Astrocyte of the spinal cord (primary cell): ENCODE measurements at places on chromosomes 16 and 17.

GRCh38 chr16:59635674-59636073 lies 901.6 kb upstream of the GOT2 start:
- DNase-seq = peak; percentile 47

- no peak for DNase-seq
Measured at GRCh38 chr17:78976907-78977680, 2.6 kb downstream of the LGALS3BP start.

DNA sequence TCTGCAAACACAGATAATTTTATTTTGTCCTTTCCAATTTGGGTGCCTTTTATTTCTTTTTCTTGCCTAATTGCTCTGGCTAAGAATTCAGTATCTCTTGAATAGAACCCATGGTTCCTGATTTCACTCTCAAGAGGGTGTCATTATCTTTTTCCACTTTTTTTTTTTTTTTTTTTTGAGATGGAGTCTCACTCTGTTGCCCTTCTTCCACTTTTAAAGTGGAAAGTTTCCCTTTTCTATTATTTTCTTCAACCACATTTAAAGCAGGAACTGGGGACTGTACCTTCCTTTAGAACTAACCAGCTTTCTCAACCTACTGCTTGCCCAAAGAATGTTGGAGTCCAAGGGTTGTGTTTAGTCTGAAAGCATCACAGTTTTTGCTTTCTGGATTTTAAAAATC lies 31.1 kb downstream of the SLFN11 start:
- DNase-seq = no peak

- DNase-seq = peak; percentile 36
Measured at GRCh38 chr16:88686439-88687253, at the start of gene SNAI3. TSS of gene SNAI3 (minus strand) at chr16:88686507. CDS start at chr16:88686406, 101 bp downstream.

DNA sequence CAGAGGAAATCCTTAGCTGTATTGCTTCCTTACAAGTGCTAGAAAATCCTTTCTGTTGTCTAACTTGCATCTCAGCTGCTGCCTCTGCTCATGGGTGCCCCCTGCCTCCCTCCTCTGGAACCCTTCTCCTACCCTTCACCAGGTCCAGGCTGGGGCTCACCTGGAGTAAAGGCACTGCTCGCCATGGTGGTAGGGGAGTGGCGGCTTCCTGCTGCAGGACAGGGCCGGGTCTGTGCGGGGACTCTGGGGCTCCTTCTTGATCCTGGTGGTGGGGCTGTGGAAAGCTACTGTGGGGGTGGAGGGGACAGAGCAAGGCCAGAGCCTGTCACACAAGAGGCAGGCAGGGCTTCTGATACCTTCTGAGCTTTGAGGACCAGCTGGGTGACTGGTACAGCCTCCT lies 12.4 kb downstream of the ETV4 start:
- no peak for DNase-seq

DNA sequence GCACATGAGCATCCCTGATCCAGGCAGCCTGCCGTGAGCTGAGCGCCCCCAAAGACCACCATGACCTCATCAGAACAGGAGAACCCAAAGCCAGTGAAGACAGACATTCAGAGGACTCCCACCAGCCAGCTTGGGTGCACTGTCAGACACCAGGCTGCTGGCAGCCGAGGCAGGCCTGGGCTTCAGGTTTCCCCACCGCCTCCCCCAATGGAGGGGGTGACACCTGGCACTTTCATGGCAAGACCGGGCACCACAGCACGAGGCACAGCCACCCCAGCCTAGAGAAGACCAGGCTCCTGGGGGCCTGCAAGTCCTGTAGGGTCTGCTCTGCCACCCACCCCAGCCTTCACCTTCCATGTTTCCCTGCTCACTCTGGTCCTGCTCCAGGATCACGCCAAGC lies 140.5 kb downstream of the C16orf95 start:
- DNase-seq = no peak

GRCh38 chr16:87877942-87878507 lies 8.7 kb upstream of the SLC7A5 start:
- no peak for DNase-seq

GRCh38 chr17:42608305-42609181 lies 631 bp downstream of the RETREG3 start:
- peak; percentile 12 for DNase-seq

DNA sequence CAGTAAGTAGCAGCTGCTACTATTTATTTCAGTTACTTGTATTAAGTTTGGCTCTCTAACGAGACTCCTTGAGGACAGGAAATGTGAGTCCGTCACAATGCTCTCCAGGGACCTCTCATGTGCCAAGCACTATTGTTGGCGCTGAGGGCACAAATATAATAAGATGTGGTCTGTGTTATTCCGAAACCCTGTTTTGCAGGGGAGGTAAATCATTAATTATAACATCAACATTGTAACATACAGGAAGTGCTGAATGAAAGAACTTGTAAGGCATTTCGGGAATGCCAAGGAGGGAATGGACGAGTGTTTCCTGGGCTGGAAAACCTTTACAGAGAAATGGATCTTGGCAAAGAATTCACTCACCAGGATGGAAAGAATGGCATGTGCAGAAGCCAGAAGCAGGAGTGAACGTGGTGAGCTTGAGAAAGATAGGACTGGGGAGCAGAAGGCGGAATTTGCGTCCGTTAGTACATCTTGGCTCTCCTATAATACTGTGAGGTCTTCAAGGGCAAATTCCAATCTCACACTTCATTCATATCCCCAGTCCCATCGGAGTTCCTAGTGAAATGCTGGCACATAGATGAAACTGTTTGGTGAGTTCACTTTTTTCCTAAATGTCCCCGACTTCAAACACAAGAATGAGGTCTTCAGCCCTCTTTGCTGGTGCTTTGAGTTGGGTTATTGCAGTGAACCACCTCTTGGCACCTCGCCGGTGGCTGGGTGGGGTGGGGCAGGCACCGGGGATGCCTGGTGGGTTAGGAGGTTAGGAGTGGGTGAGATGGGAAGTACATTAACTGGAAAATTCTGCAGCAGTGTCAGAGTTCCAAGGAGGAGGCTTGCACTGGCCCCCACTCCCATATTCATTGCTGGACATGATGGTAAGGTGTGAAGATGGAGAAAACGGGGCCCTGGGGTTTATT lies 11.5 kb downstream of the TAC4 start:
- peak; percentile 56 for DNase-seq

GRCh38 chr16:8764525-8765250 lies 32.8 kb downstream of the TMEM186 start:
- no peak for DNase-seq

GRCh38 chr17:57811638-57812280 lies 38.1 kb downstream of the MRPS23 start:
- no peak for DNase-seq

DNA sequence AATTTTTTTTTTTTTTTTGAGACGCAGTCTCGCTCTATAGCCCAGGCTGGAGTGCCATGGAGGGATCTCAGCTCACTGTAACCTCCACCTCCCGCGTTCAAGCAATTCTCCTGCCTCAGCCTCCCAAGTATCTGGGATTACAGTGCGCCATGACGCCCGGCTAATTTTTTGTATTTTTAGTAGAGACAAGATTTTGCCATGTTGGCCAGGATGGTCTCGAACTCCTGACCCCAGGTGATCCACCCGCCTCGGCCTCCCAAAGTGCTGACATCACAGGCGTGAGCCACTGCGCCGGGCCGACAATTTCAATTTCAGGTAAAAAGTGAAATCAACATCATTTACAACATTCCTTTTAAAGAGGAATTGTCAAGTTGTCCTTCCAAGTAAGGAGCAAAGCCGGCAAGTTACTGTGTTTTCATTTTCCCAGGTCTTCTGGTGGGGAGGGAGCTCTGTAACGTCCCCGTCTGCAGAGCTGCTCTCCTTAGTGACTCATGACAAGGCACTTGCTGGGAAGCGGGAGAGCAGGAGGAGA lies 873 bp downstream of the NPLOC4 start:
- no peak for DNase-seq

- DNase-seq = no peak
Measured at GRCh38 chr17:31824766-31825360, 34.2 kb downstream of the COPRS start.

DNA sequence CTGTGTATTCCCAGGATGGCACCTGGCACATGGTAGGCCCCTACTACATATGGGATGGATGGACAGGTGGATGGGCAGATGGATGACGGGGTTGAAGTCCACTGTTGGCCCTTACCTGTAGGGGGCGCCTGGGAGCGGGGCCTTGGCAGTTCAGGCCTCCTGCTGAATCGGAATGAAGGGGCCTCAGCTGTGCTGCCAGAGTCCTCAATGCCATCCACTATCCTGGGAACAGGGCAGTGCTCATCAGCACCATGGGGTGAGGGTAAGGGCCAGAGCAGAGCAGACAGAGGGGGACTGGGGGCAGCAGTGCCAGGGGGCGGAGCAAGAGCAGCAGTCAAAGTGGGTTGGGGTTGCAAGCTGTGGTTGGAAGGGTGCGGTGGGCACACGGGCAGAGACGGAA lies 8.3 kb upstream of the RAB5C start:
- DNase-seq = no peak

- no peak for DNase-seq
Measured at GRCh38 chr17:58358408-58359172, 6.6 kb upstream of the SUPT4H1 start.

GRCh38 chr17:80847496-80848230 lies 144.0 kb upstream of the CHMP6 start:
- DNase-seq = no peak

DNA sequence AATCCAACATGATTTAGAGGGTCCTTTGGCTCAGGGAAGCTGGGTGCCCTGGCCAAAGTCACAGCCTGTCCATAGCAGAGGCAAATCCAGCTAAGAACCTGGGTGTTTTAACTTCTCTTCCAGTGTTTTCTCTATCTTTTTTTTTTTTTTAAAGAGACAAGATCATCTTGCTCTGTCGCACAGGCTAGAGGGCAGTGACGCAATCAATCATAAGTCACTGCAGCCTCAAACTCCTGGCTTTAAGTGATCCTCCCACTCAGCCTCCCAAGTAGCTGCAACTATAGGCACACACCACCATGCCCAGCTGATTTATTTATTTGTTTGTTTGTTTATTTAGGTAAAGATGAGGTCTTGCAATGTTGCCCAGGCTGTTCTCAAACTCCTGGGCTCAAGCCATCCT lies 14.8 kb upstream of the GRIN2A start:
- no peak for DNase-seq

- peak; percentile 20 for DNase-seq
Measured at GRCh38 chr16:74740795-74741304, 33.8 kb downstream of the FA2H start.

GRCh38 chr17:1928976-1929375 lies 96.2 kb downstream of the RTN4RL1 start:
- no peak for DNase-seq

DNA sequence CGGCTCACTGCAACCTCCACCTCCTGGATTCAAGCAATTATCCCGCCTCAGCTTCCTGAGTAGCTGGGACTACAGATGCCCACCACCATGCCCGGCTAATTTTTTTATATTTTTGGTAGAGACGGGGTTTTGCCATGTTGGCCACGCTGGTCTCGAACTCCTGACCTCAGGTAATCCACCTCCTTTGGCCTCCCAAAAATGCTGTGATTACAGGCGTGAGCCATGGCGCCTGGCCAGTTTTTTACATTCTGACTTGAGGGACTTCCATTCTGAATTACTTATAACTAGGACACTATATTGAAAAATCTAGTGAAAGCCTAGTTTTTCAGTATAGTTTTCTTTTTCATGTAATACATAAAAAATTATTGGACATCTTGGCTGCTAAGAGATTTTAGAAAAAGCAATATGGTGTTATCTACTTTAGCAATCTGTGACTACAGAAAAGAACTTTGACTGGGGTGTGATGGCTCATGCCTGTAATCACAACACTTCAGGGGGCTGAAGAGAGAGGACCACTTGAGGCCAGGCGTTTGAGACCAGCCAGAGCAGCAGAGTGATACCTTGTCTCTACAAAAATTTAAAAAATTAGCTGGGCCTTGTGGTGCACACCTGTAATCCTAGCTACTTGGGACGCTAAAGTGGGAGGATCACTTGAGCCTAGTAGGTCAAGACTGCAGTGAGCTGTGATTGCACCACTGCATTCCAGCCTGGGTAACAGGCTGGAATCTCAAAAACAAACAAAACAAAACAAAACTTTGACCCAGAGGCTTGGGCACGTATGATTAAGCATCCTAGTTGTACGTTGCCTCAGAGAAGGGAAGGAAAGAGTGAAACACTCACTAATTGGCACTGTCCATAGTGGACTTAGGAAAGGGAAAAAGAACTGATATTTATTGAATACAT lies 26.8 kb upstream of the GOSR1 start:
- no peak for DNase-seq

GRCh38 chr17:40493697-40494096 lies 7.7 kb downstream of the TNS4 start:
- no peak for DNase-seq

- no peak for DNase-seq
Measured at GRCh38 chr16:11637320-11637719, 30.9 kb upstream of the SNN start.

- DNase-seq = peak; percentile 63
Measured at GRCh38 chr16:82626791-82627261, at the start of gene CDH13. TSS of gene CDH13 (plus strand) at chr16:82626969.

DNA sequence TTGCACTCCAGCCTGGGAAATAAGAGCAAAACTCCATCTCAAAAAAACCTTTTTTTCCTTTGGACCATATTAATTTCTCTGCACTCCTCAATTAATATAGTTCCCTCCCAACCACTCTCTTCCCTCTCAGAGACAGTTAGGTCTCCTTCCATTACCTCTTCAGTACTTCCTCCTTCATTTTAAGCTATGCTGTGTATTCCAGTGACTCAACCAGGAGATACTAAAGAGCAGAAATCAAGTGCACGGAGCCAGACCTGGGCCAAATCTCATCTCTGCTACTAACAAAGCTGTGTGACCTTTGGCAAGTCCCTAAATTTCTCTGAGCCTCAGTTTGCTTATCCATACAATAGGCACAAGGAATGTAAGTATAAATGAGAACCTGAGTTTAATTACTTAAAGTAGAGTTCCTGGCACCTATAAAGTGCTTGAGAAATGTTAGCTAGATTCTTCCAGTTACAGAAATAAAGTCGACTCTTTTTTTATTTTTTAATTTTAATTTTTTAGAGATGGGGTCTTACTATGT lies 8.5 kb downstream of the PECAM1 start:
- no peak for DNase-seq

DNA sequence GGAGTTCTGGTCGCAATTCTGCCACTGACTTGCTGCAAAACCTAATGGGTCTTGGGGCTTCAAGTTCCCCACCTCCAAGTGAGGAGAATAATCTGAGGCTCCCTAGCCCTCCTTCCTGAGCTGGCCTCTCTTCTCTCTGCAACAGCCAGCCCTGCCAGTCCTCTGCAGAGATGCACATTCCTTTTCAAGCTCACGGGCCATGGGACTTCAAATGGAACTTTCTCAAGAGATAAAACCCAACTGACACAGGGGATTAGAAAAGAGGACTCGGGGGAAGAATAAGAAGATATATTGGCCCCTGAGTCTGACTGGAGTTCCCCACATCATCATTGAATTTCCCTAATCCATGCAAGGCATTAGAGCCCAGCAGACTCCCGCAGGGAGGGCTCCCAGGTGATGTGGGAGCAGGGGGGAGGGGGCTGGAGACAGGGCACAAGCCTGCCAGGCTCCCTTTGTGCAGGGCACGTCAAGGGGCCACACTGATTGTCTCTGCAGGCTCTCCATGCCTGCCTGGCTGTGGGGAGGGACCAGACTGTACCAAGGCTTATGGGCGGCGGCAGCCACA lies 131.0 kb downstream of the CCDC144A start:
- no peak for DNase-seq
